ENCODE measurements at places on chromosomes 4 and X.

DNA sequence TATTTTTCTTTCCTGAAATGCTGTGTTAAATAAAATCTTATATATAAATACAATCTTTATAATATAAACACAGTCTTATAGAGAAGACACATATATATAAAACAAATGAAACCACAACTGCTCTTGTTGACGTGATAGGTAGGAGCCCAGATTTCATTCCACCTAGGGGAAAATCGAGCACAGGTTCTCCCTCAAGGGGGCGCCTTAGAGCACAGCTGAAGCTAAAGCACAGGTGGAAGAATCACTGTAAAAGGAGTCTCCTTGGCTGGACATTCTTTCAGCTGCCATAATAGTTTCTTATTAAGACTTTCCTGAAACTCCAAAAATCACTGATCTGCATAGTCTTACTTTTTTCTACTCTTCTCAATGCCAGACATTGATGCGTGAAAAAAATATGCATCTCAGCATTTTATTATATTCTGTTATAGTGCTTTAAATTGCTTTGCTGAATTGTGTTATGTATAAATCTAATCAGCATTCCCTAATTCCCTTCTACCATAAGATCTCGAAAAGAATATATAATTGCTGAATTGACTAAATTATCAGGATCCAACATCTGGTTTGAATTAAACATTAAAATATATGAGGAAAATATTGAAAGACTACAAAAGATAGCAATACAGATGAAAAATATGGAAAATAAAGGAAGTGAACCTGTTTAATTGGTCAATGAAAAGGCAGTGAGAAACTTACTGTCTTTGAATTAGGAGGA is 25.5 kb upstream of the RXFP1 start:
- DNase-seq, result no peak

DNA sequence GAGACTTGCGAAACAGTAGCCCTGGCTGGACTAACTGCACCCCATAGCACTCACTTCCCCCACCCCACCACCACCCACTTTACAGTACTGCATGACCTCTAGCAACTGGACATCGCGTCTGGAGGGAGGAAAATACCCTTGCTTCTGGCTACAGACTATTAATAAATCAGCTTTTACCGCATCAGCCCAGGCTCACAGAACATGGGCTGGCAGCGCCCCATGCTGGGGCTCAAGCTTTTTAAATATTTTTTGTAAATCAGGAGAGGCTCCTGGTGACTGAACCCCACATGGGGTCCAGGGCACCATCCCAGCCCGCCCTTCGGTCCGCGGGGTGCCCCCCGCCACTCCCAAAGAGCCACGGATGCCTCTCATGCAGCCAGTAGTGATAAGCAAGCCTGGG is 2.7 kb downstream of the HS6ST2 start:
- DNase-seq, result no peak

DNA sequence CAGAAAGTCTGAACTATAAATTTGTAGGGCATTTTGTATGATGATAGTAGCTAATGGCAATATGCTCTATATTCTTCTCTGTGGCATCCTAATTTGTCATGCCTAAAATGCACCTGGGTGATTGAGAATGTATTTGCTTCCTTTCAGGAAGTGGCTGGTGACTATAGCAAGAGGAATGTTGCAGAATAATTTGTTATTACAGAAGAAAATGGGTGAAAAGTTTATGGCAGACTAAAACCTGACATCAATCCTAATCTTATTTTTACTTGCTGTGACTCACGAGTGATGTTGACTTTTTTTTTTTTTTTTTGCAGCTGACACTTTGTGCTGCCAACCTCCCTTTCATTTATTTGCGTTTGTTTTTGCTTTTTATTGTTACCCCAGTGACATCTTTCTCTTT is 141.1 kb downstream of the MSL3 start:
- no peak for DNase-seq

DNA sequence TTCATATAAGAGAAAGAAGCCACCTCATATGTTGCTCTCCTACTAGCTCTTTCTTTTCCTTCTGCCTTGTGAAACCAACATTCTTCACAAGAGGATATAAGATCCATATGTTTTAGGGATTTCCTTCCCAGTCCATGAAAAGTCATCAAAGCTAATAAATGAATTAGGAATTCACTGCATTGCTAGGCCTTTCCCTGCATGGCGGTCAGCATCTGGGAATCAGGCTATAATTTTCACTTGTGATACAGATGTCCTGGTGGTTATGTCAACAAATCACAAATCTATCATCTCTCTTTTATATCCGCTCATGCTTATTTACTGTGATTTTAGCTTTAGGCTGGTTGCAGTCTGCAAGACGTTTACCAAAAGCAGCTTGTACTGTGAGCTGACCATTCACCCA is 510.0 kb downstream of the NLGN4X start:
- no peak for DNase-seq

- DNase-seq, result no peak
Observed at GRCh38 chrX:134622056-134622812, 36.0 kb downstream of the PLAC1 start.
